Coronary artery (tissue), 2 donors: ENCODE measurements at places on chromosomes 1 and 21.
A peak's percentile ranks its signal among the peaks of the same experiment; 100 is the strongest.

GRCh38 chr1:230104395-230105244 lies 37.6 kb downstream of the GALNT2 start:
- DNase-seq, result peak; percentile 99

GRCh38 chr1:171138980-171139379 lies 46.1 kb upstream of the FMO2 start:
- no peak for DNase-seq

- no peak for DNase-seq
These were observed 462.6 kb upstream of the ADGRL4 start for GRCh38 chr1:79469139-79469538.

DNA sequence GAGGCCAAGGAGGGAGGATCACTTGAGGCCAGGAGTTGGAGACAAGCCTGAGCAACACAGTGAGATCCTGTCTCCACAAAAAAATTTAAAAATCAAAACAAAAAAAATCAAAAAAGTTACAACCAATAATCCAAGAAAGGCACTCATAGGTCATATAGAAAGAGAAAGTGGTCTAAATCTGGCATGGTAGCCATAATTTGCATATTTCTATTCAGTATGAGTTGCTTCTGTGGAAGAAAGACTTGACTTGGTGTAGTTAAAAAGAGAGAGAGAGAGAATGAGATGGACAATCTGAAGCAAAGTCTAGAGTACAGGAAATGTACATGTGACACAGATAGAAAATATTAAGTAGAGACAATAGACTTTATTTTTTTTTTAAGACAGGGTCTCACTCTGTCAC lies 22.5 kb downstream of the JMJD4 start:
- no peak for DNase-seq

GRCh38 chr1:57131701-57132394 lies 166.0 kb upstream of the C8B start:
- DNase-seq, result no peak
